ENCODE measurements at places on chromosomes 11 and 22. TPM values are rescaled to one million over a fixed set of nuclear protein-coding genes. Genes with fewer than 3 reads are reported as not detected.

Gene TMEM45B
- not detected for total RNA-seq

Gene USP47
- 45.1 TPM for total RNA-seq

Gene TIGD3
- total RNA-seq: 0.44 TPM

Gene KCNJ11
- 0.46 TPM for total RNA-seq

Gene MMP27
- total RNA-seq: not detected

Gene SART1
- 46.5 TPM for total RNA-seq

Gene ADORA2A
- 18.5 TPM for total RNA-seq

DNA sequence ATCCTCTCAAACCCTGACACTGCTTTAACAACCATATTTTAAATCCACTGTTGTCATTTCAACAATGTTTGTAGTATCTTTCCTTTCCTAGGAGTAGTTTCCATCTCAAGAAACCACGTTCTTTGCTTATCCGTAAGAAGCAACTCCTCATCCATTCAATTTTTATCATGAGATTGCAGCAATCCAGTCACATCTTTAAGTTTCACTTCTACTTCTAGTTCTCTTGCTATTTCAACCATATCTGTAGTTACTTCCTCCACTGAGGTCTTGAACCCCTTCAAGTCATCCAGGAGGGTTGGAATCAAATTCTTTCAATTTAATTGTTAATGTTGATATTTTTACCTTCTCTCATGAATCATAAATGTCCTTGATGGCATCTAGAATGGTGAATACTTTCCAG lies 22.4 kb downstream of the CCDC82 start:
- DNase-seq: no peak

DNA sequence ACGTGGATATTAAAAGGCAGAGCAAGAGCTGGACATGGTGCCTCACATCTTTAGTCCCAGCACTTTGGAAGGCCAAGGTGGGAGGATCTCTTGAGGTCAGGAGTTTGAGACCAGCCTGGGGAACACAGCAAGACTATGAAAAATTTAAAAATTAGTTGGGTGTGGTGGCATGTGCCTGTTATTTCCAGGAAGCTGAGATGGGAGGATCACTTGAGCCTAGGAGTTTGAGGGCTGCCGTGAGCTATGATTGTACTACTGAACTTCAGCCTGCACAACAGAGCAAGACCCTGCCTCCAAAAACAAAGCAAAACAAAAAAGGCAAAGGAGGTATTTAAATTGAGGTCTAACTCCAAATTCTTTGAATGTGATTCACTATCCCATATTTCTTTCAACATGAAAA lies 23.5 kb downstream of the RDX start:
- DNase-seq: no peak

DNA sequence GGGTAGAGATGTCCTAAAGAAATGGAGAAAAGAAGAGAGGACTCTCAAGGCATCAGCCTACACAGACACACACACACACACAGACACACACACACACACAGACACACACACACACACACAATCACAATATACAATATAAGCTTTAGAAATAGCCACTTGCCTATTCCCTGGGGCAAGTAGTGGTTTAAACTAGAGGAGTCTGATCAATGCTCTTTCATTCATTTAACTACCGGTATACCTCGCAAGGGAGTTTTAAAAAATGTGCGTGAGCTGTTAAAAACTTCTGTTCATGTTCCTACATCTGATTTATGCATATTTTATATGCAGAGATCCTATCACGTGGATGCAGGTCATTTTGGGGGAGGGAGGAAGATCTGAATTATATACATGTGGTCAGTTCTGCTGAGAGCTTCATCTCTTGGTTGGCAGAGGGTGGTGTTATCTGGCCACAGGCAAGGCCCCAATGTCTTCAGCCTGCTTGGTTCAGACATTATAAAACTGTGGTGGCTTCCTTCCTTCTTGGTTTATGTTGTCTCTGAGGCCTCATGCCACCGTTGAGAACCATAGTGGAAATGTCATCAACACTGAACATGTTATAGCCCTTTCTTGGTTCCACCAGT lies 56.6 kb downstream of the SYT13 start:
- no peak for DNase-seq

- no peak for DNase-seq
These were observed 243.1 kb upstream of the BLID start for GRCh38 chr11:122359081-122359571.

- no peak for DNase-seq
These were observed 31.7 kb downstream of the POLR3H start for GRCh38 chr22:41512421-41513194.

GRCh38 chr22:43183496-43184277 lies 3.2 kb downstream of the TTLL12 start:
- no peak for DNase-seq

DNA sequence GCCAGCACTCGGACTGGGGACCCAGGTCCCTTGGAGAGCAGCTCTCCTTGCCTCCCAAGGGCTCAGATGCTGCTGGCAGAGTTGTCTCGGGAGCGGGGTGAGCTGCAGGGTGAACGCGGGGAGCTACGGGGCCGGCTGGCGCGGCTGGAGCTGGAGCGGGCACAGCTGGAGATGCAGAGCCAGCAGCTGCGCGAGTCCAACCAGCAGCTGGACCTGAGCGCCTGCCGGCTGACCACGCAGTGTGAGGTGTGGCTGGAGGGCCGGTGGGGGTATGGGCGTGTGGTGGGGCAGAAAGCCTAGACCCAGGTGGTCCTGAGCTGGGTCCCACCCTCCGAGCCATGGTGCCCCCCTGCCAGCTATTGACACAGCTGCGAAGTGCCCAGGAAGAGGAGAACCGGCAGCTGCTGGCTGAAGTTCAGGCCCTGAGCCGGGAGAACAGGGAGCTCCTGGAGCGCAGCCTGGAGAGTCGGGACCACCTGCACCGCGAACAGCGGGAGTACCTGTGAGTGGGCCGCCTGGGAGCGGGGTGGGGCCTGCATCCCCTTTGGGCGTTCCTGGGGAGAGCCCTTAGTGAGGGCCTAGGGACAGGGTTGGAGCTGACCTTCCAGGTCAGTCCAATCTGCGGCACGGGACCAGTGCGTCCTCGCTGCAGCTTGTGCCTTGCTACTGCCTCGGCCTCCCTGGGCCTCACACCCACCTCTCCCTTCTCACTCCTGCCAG lies 5.8 kb upstream of the RPS6KA4 start:
- no peak for DNase-seq

DNA sequence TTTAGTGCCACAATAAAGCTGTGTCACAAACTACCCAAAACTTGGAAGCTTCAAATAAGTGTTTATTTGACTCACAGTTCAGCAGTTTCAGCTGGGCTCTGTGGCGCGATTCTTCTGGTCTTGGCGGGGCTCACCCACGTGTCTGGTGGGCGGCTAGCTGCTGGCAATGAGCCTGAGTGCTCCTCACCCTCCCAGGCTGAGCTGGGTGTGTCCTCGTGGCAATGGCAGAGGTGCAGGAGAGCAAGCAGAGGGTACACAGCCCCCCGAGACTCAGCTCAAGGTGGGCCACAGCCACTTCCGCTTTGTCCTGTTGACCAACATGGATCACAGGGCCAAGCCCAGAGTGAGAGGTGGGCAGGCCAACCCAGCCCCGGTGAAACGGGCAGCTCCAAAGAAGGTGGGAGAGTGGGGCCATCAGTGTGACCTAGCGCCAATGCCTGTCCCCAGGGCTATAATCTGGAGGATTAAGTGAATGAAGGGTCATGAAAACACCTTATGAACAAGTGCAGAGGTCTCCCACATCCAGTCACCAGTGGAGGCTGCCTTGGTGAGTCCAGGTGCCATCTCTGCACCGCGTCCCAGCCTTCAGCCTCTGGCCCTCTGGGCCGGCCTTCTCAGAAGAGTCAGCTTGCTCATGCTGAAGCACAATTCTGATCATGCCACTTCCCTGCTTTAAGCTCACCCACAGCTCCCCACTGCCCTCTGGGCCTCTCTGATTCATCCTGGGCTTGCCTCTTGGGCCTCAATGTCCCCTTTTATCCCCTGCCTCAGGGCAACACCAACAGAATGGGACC lies 74.6 kb upstream of the RTL6 start:
- DNase-seq: no peak

DNA sequence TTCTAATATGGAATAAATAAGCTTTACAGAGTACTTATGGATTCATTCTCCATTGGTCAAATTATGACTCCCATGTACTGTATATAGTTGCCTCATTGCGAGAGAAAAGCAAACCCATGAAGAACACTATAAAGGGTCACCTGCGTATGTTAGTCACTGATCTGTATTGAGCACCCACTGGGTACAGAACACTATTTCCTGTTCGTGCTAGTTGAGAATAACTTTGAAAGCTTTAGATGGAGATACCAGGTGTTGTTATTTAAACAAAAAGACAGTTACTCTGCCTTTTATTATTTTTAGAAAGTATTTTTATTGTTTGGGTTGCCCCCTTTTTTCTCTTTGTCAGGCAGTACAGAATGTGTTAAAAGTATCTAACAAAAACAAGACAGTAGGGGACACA lies 79.9 kb downstream of the DEUP1 start:
- DNase-seq: no peak

- DNase-seq: peak; percentile 81
These were observed 46.0 kb upstream of the PARVA start for GRCh38 chr11:12331239-12331874.

DNA sequence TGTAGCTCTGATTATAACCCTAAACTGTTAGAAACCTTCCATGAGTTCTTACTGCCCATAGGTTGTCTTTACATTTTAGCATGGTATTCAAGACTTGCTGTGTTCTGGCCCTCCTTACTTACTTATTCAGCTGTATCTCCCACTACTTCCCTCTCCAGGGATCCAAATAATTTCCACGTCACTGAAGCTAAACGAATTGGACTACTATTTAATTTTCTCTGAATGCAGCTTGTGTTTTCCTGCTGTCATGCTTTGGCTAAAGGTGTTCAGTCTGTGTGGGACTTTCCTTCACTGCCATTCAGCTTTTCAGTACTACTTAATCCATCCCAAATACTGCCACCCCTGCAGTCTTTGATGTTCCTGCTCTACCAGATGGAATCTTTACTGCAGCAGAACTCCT lies 88.3 kb downstream of the UVRAG start:
- no peak for DNase-seq

DNA sequence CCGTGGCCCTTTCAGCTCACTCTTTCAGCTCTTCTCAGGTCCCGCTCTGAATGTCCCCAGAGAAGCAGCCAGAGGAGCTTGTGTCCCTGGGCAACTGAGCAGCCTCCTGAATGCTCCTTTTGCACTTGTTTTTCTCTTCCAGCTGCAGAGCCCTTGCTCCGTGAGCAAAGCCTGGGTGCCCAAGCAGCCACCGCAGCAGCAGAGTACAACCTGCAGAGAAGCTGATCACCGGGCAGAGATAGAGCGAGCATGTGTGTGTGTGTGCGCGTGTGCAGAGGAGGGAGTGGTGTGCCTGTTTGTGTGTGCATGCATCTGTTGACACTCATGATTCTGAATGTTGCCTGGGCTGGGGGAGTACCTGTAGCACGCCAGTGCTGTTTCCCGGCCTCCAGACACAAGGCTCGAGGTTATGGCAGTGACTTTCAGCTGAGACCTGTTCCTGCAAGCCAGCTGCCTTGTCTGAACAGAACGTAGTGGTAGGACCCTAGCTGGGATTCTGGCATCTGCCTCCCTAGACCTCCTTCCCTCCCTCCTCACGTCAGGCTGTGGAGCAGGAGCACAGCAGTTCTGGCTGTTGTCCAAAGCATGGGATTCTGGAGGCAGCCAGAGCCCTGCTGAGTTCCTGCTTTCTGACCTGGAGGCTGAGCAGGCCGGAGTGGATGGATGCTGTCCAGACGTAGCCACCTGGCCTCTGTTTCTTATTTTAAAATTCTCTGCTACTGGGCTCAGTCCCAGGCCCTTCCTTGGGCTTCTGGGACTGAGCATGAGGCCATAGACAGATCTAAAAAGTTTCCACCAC lies 4.5 kb upstream of the MAPK8IP1 start:
- no peak for DNase-seq

DNA sequence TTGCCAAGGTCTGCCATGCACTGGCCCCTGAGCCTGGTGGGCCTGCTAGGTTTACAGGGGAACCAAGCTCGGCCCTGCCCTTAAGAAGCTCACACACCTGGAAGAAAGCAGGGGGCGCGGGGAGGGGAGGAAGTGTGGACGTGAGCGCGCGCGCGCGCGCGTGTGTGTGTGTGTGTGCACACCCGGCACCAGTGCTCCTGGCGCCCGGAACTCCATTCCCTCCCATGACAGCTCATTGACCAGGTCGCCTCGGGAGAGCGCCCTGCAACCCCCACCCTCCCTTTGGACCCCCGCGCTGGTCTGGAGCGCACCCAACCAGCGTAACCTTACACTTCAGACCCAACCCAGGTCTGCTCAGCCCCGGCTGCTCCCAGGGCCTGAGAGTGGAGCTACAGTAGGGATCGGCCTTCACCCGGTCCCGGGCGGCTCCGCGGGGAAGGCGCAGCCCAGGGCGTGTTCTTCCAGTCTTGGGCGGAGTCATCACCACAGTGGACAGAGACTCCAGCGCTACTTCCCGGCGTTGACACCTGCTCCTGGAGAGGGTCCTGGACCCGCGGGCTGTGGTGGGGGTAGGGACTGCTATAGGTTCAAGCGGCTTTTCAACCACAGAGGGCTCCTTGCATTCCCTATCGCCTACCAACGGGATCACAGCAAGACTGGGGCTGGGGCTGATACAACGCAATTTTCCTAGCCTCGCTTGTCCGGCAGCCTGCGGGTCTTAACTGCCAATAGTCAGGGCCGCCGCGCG lies 1.5 kb downstream of the GALNT18 start:
- DNase-seq: peak; percentile 52

DNA sequence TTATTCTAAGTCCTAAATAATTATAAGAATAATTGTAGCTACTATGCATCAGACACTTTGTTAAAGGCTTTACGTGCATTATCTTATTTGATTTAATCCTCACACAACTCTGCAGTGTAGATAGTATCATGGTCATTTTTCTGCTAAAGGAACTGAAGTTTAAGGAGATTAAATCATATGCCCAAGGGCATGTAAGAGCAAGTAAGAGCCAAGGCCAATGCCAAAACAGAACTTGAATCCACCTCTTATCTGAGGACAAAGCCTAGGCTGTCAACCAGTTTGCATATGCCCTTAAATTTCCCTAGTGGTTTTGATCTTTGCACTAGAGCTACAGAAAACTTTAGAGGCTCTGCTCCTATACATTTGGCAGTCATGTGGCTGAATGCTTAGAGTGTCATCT lies 65.6 kb upstream of the OR5AK2 start:
- no peak for DNase-seq

DNA sequence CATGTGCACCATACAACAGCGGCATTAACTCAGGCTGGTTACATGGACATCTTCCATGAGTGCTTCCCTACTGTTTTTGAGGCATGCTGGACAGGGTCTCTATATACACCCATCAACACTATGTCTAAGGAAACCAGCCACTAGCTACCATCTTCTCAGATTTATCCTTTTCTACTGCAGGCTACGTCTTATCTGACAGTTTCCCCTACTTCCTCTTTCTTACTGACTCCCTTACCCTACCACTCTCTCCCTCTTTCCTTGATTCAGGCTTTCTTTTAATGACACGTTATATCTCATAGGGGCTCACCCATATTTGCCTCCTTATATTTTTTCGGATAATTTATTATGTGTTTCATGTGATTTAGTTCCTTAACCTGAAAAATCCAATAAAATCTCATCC lies 41.8 kb downstream of the DDI1 start:
- no peak for DNase-seq

GRCh38 chr11:47994417-47994816 lies 14.1 kb downstream of the PTPRJ start:
- DNase-seq: no peak

Measured in endothelial cell (in vitro differentiated cells).